ENCODE measurements at places on chromosomes 12 and 14.

DNA sequence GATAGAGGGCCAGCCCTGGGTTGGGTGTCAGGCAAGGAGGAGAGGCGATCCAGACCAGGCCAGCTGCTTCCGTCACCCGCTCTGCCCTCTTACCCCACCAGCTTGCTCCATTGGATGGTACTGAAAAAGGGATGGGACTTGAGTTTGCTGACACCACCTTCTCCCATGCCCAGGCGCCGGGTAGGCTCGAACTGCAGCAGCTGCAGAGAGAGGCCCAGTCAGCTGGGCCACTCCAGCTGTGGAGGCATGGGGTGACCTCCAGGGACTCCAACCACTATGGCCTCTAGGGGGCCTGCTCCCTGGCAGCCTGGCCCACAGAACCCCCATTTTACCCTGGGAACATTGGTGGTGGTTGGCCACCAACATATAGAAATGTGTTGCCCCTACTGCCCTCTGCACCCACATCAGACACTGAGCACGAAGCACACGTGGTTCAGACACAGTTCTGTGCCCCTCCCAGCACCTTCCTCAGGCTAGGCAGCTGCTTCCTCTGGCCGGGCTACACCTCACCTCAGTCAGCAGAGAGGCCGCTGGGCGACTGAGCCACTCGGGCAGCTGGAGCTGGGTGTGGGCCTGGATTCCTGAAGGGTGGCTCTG, 16.0 kb downstream of the RPS6KL1 start:
- DNase-seq, result no peak

DNA sequence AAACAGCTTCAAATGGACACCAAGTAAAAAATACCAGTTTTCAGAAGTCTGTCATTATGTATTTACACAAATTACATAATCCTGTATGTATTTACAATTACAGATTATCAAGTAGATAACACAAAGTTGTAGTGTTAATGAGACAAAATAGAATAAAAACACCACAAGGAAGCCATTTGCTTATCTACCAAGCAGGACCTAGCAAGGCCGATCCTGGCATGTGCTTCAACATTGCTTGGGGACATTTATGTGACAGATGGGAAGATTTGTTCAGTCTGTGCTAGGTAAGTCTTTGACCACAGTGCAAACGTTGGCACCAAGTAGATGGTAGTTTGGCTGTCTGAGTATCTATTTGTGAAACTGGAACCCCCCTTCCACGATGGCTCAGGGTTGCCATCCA, 35.8 kb downstream of the BCAT1 start:
- no peak for DNase-seq

- no peak for DNase-seq
These were observed 154.2 kb upstream of the FOXG1 start for GRCh38 chr14:28612414-28612813.

DNA sequence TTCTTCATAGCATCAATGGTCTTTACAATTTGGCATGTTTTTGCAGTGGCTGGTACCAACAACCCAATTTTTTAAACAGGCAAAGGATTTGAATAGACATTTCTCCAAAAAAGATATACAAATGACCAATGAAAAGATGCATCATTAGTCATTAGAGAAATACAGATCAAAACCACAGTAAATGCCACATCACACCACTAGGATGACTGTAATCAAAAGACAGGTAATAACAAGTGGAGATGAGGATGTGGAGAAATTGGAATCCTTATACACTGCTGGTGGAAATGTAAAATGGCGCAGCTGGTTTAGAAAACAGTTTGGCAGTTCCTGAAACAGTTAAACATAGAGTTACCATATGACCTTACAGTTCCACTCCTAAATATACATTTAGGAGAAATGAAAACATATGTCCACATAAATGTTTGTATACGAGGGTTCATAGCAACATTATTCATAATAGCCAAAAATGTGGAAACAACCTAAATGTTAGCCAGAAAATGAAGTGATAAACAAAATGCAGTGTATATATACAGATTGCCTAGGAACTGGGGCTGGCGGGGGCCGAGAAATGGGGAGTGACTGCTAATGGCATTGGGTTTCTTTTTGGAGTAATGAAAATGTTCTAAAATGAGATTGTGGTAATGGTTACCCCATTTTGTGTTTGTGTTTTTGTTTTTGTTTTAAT, 55.2 kb downstream of the TGFB3 start:
- no peak for DNase-seq

DNA sequence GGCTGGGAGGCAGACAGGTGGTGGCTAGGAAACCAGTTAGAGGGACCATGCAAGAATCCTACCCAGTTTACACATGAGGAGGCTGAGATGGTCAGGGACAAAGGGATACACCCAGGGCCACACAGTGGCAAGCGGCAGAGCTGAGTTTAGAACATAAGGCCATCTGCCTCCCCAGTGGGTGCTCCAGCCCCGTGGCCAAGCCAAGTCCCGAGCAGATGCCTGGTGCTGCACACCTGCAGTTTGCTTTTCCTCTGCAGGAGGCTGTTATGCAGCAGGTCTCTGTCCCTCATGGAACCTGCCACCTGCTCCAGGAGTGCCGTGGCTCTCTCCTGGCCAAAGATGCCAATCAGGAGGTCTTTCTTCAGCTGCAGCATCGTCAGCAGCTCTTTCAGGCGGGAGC, 70.8 kb downstream of the SYNE3 start:
- no peak for DNase-seq

DNA sequence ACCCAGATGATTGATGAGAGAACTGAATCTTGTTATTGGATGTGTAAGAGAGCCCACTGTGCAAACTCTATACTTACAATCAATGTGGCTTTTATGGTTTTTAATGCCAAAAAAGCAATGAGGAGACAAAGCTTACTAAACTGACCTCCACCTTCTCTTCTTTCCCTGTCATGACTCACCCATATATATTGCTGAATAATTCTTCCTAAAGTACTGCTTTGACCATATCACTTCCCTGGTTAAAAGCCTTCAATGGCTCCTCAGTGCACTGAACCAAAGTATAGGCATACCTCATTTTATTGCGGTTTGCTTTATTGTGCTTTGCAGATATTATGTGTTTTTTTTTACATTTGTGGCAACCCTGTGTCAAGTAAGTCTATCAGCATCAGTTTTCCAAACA, 138.4 kb upstream of the PELI2 start:
- DNase-seq, result no peak

DNA sequence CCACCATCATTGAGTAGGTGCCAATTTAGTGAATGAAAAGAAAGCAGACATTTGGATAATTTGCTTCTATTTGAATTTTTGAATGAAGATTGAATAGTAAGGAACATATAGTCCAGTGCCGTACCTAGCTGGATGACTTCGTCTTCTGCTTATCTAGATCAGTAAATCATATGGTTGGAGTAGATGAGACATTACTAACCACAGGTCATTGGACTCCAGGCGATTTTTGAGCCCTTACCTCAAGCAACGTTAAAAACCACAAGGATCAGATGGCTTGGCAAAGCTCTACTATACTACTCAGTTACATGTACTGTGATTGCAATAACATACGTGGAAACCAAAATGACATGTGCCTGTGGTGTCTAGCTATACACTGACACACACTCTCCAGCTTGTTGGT, 1.7 kb upstream of the SPATS2 start:
- DNase-seq, result no peak

DNA sequence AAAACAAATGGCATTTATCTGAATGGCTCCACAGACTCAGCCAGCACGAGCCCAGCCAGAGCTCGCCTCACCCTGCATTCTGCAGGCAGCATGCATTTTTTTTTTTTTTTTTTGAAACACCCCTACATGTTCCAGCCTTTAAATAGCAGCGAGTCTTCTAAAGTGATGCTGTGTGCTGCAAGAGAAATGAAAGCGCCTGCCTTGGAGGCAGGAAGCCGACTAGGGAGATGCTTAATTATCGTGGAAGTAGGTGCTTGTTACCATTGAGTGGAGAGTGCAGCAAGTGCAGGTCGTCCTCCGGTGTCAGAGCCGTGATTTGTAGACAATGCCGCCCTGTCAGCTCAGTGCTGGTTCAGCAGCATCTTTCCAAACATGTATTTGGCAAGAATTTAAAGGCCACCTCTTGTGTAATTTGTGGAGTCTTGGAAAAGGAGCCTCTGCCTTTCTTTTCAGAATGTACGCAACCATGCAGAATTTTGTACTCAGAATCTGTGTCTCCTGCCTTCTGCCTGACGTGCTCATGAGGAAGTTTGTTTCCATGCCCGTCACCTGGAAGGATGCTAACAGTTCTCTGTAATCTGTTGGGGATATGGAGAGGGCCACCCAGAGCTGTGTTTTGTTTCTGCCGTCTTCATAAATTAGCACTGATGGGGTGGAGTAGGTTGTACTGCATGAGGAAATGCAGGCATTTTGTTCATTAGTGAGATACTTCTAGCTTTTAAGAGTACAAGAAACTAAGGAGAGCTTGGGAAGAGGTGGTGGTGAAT, 345.9 kb upstream of the RGS6 start:
- peak; percentile 72 for DNase-seq

- no peak for DNase-seq
These were observed 19.4 kb downstream of the LMO3 start for GRCh38 chr12:16586350-16587109.

- no peak for DNase-seq
These were observed 199.3 kb upstream of the SLC16A7 start for GRCh38 chr12:59396519-59396918.

GRCh38 chr12:93426412-93426805, 15.3 kb downstream of the UBE2N start:
- DNase-seq, result no peak

- no peak for DNase-seq
These were observed 35.8 kb downstream of the OTX2 start for GRCh38 chr14:56774503-56774902.

DNA sequence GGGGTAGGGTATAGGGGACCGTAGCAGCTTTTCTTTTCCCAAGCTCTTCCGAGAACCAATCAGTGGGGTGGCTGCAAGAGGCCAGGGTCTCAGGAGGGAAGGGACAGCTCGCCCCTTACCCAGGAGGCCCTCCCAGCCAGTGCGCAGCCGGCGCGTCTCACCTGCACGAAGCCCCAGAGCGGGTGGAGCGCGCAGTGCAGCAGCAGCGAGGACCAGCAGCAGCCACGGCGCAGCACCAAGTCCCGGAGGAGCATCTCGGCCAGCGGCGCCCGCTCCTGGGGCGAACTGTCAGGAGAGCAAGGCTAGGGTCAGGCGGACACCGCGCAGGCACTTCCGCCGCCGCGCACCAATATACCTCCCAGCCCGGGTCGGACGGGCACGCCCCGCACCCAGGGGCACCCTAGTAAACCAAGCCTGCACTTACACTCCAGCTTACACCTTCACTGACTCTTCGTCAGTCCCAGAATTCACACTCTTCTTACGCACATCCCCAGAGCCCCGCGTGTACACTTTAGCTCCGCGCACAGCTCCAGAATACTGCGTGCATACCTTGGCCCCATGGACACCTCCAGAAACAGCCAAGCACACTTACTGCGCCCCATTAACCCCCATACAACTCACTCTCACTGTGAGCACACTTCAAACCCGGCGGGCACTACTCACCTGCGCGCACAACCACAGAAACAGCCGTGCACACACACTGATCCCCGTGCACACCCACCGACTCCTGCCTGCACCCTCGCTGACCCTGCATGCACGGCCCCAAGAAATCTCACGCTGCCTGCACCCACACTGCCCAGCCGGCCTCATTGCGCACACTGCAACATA, 606 bp downstream of the PRIMA1 start:
- no peak for DNase-seq

- no peak for DNase-seq
These were observed 2.3 kb downstream of the AKAP5 start for GRCh38 chr14:64467566-64467965.

GRCh38 chr12:47237751-47238211, 158.0 kb upstream of the AMIGO2 start:
- peak; percentile 22 for DNase-seq

DNA sequence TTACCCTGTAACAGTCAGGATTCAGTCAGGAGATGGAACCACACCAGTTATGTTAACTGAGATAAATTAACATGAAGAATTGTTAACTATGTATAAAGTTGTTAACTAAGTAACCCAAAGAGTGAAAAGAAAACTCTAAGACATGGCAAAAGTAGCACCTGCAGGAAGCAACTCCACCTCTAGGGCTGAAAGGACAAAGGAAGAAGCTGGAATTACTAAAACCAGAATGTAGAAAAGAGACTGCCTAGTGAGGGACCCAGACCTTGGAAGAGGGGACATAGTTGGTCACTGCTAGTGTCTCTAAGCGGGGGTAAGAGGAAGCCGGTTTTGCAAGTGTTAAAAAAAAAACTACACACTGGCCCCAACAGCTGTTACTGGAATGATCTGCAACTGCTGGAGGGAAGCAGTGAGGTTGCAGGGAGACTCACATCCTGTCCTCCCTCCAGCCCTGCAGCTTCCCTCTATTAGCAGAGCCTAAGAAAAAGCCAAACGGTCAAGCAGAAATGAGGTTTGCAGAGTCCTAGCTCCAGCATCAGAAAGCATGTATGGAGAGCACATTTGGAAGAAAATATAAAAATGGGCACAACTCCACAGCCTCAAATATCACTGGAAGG, 39.8 kb downstream of the GPR135 start:
- DNase-seq, result no peak

GRCh38 chr12:14841761-14842160, 1.6 kb downstream of the ART4 start:
- no peak for DNase-seq

DNA sequence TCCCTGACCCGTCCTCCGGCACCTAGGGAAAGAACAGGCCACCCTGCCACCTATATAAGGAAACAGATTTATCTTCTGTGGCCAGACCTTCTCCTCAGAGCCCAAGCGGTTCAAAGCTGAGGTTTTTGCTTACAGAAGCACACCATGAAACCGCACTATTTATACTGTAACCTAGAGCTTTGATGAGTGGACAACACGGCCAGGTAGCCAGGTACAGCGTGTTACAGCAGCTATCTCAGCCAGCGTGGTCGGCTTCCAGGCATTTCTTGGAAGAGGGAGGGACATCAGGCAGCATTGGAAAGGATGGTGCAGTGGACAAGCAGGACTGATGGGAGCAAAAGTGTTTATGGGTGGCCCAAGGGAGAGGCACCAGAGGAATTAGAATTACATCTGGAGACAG, 34.4 kb downstream of the TTC7B start:
- DNase-seq, result no peak

- peak; percentile 43 for DNase-seq
These were observed 1.5 kb downstream of the TSHR start for GRCh38 chr14:80956922-80957321.

Measured in Ammon's horn (tissue), 1 donor.